ENCODE measurements at places on chromosomes 5 and 9. TPM values are rescaled to one million over a fixed set of nuclear protein-coding genes. Genes with fewer than 3 reads are reported as not detected.

GRCh38 chr9:70131296-70131695 lies 87.6 kb downstream of the MAMDC2 start:
- H3K27ac ChIP-seq = no peak overlapping the region
- H3K4me1 ChIP-seq = no peaks in the 10 kb centered on the region

DNA sequence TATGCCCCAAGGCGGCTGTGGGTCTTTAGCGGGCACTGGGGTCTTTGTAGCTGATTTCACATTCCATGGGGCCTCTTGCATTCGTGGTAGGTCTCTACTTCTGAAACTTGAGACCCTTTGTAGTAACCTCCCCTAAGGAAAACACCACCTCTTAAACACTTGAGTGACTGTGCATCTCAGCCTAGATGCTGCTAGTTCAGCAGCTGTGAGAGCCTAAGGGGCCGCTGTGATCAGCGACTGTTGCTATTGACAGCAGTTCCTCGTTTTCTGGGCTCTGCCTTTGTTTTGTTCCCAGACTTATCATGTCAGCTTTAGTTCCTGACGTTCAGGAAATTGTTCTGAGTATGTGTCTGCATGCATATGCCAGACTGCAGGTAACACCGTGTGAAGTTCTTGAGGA lies 171.2 kb downstream of the HSPA4 start:
- H3K4me1 ChIP-seq = no peaks in the 10 kb centered on the region
- DNase-seq = no peak
- no peak overlapping the region for H3K4me3 ChIP-seq
- H3K27me3 ChIP-seq = peaks cover 6% of the 10 kb centered on the region

DNA sequence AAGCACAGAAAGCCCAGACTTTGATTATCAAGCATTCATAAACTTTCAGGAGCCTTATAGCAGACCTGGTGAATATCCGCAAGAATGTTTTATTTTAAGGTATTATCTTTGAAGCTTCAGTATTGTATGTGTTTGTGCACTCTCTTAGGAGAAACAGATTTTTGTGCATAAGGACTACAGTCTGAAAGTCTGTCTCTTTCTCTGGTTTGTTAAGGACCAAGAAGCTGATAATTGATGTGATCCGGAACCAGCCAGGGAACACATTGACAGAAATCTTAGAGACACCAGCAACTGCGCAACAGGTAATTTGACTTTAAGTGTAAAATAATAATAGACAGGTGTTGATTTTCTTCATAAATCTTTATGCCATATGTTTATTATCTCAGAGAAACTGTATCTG lies 22.8 kb upstream of the F2R start:
- H3K4me1 ChIP-seq = peaks cover 4% of the 10 kb centered on the region
- no peak overlapping the region for H3K4me3 ChIP-seq
- H3K27me3 ChIP-seq = no peaks in the 10 kb centered on the region

- no peak overlapping the region for H3K4me3 ChIP-seq
- H3K27ac ChIP-seq = no peak overlapping the region
- no peak for DNase-seq
- no peaks in the 10 kb centered on the region for H3K36me3 ChIP-seq
- peaks cover 2% of the 10 kb centered on the region for H3K27me3 ChIP-seq
- no peaks in the 10 kb centered on the region for H3K4me1 ChIP-seq
These were observed 37.5 kb downstream of the ACTBL2 start for GRCh38 chr5:57445006-57445704.

FRRS1L gene
- not detected for total RNA-seq

GRCh38 chr9:72564479-72565281 lies 43.3 kb downstream of the TMC1 start:
- no peaks in the 10 kb centered on the region for H3K4me1 ChIP-seq
- no peak overlapping the region for H3K27ac ChIP-seq
- DNase-seq = no peak
- H3K4me3 ChIP-seq = no peak overlapping the region
- peaks cover 7% of the 10 kb centered on the region for H3K27me3 ChIP-seq

SYNPO gene
- total RNA-seq = not detected

MRPL50 gene
- total RNA-seq = 10.2 TPM

- peaks cover 12% of the 10 kb centered on the region for H3K36me3 ChIP-seq
- peaks cover 41% of the 10 kb centered on the region for H3K27me3 ChIP-seq
- no peak overlapping the region for H3K27ac ChIP-seq
- H3K4me3 ChIP-seq = no peak overlapping the region
- no peaks in the 10 kb centered on the region for H3K4me1 ChIP-seq
- no peak for DNase-seq
These were observed 9.8 kb downstream of the IRX1 start for GRCh38 chr5:3605298-3606010.

SLC34A3 gene
- not detected for total RNA-seq

ITGA1 gene
- 18.0 TPM for total RNA-seq

SV2C gene
- total RNA-seq = not detected

DNA sequence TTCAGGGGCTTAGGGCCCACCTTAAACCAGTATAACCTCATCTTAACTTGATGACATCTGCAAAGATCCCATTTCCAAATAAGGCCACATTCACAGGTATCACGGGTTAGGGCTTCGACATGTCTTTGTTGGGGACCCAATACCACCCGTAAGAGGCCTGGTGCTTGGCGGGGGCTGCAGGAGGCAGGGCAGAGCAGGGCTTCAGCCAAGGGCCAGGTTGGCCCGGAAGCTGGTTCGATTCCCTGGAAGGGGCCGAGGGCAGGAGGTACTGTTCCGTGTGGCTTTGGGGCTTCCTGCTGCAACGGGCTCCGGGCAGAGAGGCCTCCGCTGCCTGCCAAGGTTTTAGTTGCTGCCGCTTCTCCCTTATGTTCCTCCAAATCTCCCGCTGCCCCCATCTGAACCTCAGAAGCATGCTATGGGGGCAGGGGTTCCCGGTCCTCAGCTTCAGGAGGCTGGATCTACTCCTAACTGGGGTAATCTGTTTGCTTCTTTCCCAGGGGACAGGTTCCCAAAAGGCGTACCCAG lies 29.8 kb downstream of the MED10 start:
- H3K4me1 ChIP-seq = no peaks in the 10 kb centered on the region
- H3K36me3 ChIP-seq = no peaks in the 10 kb centered on the region
- no peak overlapping the region for H3K27ac ChIP-seq

ELAVL2 gene
- not detected for total RNA-seq
